Activated CD4-positive, alpha-beta T cell treated with anti-CD3 and anti-CD28 coated beads, Interleukin-2, Interleukin-6, amounts not matched to agents 100 ng/mL and 50 ng/mL, durations not matched to agents 16 hours and 8 hours (primary cell): ENCODE measurements at places on chromosomes 7 and 10.

DNA sequence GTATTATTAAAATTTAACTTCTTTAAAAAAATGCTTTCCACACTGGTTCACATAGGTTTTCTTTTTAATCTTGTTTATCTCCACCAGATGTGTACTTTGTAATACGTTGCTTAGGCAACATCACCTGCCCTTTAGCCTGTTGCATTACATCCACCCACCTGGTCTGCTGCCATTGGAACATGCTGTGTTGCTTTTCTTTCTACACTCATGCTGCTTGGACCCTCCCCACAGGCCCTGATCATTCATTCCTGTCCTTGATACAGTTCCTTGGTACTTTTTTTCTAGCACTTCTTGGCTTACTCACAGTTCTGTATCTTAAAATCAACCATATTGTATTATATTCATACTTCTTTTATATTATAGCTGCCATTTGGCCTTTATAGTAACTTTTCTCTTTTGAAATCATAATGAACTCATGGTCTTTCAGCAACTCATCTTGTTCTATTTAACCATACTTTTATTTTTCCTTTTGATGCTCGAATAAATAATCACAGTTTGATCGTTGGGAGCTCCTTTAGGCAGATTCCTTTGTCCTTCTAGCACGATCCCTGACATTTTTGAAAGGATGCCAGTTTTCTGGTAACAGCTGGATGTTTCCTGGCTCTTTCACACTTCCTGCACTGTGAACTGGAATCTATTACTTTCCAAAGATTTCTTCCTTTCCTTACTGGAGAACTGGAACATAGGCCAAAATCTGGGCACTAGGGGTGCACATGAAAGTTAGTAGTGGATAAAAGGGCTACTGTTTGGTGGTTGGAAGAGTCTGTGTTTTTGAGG is 125.1 kb downstream of the CDK14 start:
- no peak for DNase-seq

GRCh38 chr10:131948501-131948900 is 33.2 kb downstream of the BNIP3 start:
- no peak for DNase-seq

- DNase-seq = peak; percentile 51
Measured at GRCh38 chr10:6406220-6407033, 173.6 kb downstream of the PRKCQ start.

DNA sequence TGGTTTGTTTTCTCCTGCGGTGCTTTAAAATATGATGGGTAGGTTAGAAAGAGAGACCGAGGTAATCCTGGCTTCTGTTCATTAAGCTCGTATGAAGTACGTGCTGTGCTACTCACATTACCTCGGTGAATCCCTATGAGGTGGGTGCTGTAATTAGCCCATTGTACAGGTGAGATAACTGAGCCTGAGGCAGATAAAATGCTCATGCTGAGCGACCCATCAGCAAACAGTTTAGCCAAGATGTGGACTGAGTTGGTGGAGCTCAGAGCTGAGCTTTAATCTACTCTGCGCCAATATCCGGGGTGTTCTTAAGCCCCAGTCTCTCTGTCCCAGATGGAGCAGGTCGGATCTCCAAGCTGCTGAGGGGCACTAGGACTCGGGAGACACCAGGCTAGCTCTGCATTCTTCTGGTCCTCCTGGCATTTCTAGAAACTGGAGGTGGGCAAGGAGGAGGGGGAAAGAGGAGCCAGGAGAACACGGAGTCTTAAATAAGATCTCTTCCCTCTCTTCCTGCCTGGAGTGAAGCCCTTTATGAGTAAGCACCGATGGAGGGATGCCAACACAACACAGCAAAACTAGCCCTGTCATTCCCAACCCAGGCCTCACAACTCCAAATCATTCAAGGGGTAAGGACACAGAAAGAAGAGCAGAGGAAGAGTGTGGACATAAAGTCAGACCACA is 458.5 kb downstream of the KCNMA1 start:
- no peak for DNase-seq
